H4 (cell line): ENCODE measurements at places on chromosomes 6 and 20.

- DNase-seq: peak; percentile 14
Observed at GRCh38 chr20:5448449-5449118, 131.8 kb upstream of the PROKR2 start.

- no peak for DNase-seq
Observed at GRCh38 chr20:49854190-49854875, 41.7 kb downstream of the SLC9A8 start.

DNA sequence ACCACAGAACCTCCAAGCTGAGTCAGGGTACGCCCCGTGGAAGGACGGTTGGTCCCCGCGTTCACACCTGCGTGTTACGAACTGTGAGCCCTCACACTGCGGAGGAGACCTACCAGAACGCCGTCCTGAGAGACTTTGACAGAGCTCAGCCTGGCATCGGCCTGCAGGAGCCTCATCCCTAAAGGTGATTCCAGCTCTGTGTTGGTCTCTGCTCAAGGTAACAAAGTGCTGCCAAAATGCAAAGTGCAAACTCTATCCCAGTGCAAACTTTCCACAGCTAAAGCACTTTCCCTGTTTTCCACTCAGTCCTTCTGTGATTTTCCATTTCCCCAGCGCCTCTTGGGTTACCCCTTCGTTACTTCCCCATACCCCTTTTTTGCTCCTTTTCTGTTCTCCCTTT lies 8.6 kb upstream of the ZBTB46 start:
- DNase-seq: no peak

GRCh38 chr6:94478133-94479005 lies 1059.0 kb upstream of the EPHA7 start:
- DNase-seq: no peak

GRCh38 chr6:91730710-91731109 lies 1143.8 kb upstream of the MAP3K7 start:
- no peak for DNase-seq

GRCh38 chr20:7866285-7866684 lies 74.0 kb downstream of the HAO1 start:
- no peak for DNase-seq

DNA sequence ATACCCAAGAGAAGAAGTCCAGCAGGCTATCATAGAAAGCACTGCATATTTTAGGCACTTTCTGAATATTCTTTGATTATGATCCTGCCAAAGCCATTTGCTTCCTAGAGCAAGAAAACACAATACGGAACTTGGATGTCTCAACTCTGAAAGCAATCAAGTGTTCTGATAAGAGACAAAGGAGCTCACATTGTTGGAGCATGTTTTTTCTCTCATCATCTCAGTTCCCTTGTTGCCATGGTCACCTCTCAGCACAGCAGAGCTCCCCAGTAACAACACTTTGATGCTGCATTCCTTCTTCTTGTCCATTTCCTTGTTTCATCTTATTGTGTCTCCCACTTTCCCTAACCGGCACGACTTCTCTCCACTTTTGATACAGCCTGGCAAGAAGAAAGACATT lies 168.7 kb upstream of the FUT9 start:
- no peak for DNase-seq

- DNase-seq: no peak
Observed at GRCh38 chr6:53579338-53579737, 34.4 kb upstream of the GCLC start.

- DNase-seq: peak; percentile 36
Observed at GRCh38 chr20:43666376-43667328, at the start of gene MYBL2. Gene MYBL2, plus strand, starts transcription at chr20:43667114. Its CDS starts 170 bp downstream, at chr20:43667284.

GRCh38 chr20:37816003-37816402 lies 86.9 kb upstream of the VSTM2L start:
- no peak for DNase-seq

DNA sequence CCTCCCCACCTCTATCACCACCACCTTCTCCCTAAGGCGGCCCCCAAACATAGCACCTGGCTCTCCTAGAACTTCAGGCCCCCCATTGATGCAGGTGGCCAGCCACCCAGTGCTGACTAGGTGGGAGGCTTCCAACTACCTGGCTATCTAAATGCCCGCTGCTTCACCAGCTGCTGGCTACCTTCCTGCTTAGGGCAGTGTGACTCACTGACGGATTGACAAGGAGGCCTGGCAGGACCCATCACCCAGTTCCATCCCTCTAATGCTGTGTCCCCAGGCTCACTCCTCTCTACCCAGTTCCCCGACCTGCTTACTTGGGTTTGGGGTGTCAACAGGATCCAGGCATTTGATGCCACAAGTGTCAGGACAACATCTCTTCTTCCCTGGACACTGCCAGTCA lies 1.1 kb downstream of the SLPI start:
- DNase-seq: no peak

DNA sequence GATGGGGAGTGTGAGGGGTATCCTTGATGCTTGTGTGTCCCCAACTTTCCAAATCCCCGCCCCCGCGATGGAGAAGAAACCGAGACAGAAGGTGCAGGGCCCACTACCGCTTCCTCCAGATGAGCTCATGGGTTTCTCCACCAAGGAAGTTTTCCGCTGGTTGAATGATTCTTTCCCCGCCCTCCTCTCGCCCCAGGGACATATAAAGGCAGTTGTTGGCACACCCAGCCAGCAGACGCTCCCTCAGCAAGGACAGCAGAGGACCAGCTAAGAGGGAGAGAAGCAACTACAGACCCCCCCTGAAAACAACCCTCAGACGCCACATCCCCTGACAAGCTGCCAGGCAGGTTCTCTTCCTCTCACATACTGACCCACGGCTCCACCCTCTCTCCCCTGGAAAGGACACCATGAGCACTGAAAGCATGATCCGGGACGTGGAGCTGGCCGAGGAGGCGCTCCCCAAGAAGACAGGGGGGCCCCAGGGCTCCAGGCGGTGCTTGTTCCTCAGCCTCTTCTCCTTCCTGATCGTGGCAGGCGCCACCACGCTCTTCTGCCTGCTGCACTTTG lies at the start of gene TNF:
TSS of gene TNF (plus strand) at position 231 of the 567 bp plus-strand sequence. CDS start at position 408, 177 bp downstream.
- no peak for DNase-seq

DNA sequence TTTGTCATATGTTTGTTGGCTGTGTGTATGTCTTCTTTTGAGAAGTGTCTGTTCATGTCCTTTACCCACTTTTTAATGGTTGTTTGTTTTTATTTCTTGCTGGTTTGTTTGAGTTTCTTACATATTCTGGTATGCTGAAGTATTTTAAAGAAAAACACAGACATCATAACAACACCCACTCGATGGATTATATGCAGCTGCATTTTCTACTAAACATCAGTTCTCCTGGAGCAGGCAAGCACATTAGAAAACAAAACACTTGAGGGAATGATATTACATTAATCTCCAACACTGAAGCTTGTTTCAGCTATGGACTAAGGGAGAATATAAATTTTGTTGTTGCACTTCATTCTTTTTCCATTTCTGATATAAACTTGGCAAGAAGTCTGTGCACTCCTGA lies 42.5 kb upstream of the RFPL4B start:
- DNase-seq: no peak

GRCh38 chr6:53009511-53009910 lies 14.4 kb upstream of the GSTA4 start:
- no peak for DNase-seq

- no peak for DNase-seq
Observed at GRCh38 chr6:93105907-93106306, 313.5 kb downstream of the EPHA7 start.

GRCh38 chr6:46776070-46776712 lies 17.0 kb upstream of the MEP1A start:
- no peak for DNase-seq

- no peak for DNase-seq
Observed at GRCh38 chr6:111761783-111762312, 111.4 kb downstream of the FYN start.

DNA sequence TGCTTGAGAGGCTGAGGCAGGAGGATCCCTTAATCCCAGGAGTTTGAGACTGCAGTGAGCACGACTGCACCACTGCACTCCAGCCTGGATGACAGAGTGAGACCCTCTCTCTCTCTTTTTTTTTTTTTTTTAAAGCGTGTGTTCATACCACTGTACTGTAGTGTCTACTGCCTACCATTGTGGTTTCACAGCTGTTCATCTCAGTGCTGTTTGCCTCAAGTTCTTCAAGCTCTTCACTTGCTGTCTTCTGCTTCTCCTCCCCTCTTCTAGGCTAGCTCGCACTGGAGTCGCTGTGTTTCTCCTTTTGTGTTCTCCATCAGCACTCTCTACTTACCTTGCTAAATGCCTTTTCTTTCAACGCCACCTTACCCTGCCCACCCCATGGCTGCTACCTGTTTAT lies 7.4 kb downstream of the FOXO3 start:
- DNase-seq: no peak

DNA sequence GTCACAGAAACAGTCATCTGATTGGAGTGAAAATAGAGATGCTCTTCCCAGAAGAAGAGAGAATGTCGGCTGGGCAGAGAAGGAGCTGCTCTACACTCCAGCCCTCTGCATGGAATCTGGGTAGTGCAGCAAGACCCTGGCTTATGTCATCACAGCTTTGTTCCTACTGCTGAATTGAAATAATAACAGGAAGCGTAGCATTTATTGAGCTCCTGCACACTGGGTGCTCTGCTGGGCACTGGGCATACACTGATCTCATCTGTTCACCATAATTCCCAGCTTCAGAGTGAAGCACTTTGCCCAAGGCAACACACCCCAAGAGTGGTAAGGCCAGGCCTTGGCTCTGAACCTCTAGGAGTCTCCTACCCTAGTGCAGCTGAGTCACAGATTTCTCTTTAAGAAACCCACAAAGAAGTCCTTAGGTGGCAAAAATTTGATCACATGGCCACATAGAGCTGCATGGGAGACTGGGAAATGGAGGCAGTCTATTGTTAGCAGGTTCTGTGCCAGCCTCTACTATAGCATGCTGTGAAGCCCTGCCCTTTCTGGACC lies 3.9 kb upstream of the SDCBP2 start:
- DNase-seq: no peak

DNA sequence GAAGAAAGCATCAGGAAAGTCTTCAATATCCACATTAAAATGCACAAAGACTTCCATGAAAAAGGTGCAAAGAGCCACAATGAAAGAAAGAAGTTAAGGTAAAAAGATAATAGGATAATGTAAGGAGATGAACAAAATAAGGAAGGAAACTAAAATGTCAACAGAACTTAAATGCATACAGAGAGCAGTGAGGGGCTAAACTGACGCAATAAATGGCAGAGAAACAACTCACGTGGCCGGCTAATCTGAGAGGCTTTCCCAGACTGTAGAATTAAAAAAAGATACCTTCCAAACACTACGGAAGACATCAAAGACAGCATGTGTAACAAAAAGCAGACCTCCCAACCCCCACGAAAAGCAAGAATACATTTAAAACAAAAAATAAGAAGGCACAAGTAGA lies 73.7 kb downstream of the GMDS start:
- DNase-seq: no peak

DNA sequence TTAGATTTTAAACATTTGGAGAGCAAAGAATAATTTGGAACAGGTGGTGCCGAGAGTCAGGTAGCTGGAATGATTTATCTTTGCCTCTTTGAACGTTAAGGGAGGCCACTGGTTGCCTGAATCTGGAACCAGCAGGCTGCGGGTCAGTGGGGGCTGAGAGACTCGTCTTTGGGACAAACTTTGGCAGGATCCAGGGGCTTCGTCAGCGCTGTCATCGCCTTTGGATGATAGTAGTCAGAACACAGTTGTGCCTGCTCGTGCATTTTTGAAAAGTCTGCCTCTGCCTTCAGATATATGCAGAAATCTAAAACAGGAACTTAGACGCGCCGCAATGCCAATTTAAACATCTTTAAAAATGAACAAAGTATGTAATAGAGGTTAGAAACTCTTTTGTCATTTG lies 5.0 kb downstream of the EYA2 start:
- no peak for DNase-seq

DNA sequence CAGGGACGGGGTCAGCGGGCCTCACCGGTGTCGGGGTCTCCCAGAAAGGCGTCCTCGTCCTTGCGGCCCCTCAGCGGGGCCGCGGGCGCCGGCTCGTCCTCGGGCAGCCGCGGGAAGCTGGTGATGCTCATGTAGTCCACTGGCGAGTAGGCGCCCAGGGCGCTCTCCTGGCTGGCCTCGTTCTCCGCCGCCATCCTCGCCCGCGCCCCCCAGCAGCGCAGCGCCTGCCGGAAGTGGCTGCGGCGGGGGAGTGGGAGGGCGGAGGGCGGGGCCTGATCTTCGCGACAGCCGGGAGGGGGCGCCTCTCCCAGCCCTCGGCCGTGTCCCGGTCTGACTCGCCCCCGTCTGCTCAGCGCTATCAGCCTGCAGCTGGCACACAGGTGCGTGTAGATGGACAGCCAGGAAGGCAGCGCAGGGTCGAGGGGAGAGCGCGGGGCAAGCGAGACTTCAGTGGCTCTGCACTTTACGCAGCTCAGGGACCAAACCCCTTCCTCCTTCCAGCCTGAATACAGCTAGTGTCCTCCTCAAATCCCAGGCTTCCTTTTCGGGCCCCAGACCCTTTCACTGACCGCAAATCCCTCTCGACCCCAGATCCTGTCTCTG lies at the start of gene GGT7:
TSS of gene GGT7 (minus strand) at position 235 of the 603 bp plus-strand sequence. CDS start at position 194, 41 bp downstream.
- DNase-seq: peak; percentile 55

- DNase-seq: no peak
Observed at GRCh38 chr20:573414-574296, 30.1 kb upstream of the CSNK2A1 start.

DNA sequence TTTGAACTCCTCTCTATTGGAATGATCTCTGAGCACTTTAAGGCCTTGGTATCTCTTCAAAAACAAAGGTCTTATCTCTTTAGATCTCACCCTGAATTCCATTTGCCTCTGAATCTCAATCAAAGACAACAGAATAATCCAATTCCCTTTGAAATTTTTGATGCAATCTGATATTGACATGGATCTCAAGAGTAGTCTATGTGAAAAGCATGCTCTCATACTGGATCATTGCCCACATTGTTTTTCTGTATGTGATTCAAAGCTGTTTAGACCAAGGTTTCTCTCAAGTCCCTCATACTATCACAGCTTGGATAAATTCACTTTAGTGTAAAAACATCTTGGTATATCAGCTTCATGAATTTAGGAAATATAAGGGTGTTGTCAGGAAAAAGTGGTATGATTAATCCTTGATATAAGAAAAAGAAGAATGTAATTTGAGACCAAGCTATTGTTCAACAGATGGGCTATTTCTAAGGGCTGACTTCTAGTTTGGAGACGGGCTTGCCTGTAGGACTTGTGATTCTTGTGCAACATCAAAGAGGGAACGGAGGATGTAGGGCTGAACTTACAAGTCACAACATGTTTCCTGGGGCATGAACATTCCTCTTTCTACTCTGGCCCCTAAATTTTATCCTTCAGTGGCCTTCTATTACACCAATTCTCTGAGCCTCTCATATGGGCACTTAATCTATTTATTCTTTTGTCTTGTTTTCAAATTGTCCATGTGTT lies 77.9 kb upstream of the CITED2 start:
- DNase-seq: no peak
